ENCODE measurements at places on chromosomes 16 and 17. TPM values are rescaled to one million over a fixed set of nuclear protein-coding genes. Genes with fewer than 3 reads are reported as not detected.
A peak's percentile ranks its signal among the peaks of the same experiment; 100 is the strongest.

The NPIPB8 gene
- total RNA-seq = not detected

The CES1 gene
- total RNA-seq = not detected

The ARL5C gene
- not detected for total RNA-seq

The KIF2B gene
- not detected for total RNA-seq

The TP53TG3F gene
- not detected for total RNA-seq

The IRX3 gene
- 0.91 TPM for total RNA-seq

The CA10 gene
- not detected for total RNA-seq

The ATXN7L3 gene
- 86.2 TPM for total RNA-seq

The TBC1D3I gene
- 0.42 TPM for total RNA-seq

The HSF5 gene
- total RNA-seq = not detected

- DNase-seq = no peak
These were observed 1.3 kb upstream of the TNFSF13 start for GRCh38 chr17:7557147-7557764.

GRCh38 chr16:86040496-86040895 is 141.5 kb downstream of the IRF8 start:
- no peak for DNase-seq

GRCh38 chr17:18190628-18191235 is 7.1 kb downstream of the ALKBH5 start:
- DNase-seq = no peak

GRCh38 chr17:15943971-15944758 is 765 bp upstream of the ADORA2B start:
- DNase-seq = no peak

DNA sequence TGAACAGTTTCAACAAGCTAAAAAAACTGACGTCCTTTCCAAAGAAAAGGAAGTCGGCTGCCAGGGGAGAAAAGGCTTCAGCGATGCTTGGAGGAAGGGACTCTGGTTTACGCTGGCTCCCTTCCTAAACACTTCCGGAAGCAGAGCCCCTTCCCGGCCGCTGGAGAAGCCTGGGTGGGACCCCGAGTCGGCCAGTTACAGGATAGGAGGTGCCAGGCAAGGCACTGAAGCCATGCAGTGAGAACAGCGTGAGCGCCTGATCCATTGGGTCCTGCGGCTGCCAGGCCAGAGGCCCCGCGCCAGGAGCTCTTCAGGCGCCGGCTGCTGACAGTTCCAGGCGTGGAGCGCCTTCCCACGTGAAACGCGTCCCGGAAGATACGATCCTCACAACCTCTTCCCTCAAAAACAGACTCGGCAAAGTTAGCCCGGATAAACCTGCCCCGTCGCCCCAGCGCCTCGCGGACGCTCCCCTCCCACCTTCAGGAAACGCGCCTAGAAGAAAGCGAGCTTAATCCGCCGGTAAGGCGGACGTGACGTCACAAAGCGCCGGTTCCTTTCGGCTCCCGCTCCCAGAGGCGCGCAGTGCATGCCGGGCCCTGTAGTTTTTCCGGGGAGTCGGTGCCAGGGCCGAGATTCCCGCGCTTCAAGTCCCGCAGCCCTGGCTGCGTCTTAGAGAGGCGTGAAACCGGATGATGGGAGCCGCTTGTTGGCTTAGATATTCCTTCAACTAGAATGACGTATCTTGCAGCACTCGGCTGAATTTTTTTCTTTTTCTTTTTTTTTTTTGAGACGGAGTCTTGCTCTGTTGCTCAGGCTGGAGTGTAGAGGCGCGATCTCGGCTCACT is at the start of gene ADAT1:
TSS of gene ADAT1 (minus strand) at position 521 of the 845 bp plus-strand sequence. CDS start 2,482 bp downstream, outside the sequence.
- DNase-seq = peak; percentile 98

DNA sequence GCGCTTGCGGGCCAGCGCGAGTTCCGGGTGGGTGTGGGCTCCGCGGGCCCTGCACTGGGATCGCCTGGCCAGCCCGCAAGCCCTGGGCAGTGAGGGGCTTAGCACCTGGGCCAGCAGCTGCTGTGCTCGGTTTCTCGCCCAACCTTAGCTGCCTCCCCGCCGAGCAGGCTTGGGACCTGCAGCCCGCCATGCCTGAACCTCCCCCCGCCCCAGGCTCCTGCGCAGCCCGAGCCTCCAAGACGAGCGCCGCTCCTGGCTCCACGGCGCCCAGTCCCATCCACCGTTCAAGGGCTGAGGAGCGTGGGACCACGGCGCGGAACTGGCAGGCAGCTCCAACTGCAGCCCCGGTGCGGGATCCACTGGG is 12.3 kb upstream of the ZFP90 start:
- no peak for DNase-seq

GRCh38 chr17:30244853-30245385 is 9.4 kb upstream of the SLC6A4 start:
- no peak for DNase-seq

GRCh38 chr16:25011891-25012514 is 3.2 kb downstream of the ARHGAP17 start:
- DNase-seq = no peak

DNA sequence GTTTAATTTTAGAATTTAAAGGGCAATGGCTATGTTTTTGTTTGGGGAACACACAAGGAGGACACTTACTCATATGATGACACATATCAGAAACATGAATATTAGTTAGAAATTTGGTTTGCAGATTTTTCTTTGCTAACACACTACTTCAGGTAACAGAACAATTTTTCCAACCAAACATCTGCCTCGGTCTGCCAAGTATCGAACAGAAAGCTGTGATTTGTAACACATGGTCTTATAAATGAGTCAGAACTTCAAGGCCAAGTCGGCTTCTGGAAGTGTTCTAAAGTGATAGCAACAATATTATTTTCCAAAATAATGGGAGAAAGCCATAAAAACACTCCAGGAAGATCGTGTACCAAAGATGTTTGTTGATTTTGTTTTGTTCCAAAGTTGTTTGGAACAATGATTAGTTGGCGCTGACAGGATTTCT is 75.9 kb upstream of the PMFBP1 start:
- no peak for DNase-seq

- DNase-seq = no peak
These were observed 42.4 kb downstream of the SYT17 start for GRCh38 chr16:19210280-19210924.

- DNase-seq = no peak
These were observed 9.1 kb downstream of the TSC2 start for GRCh38 chr16:2056681-2057407.

- DNase-seq = no peak
These were observed 13.6 kb downstream of the ZFHX3 start for GRCh38 chr16:73034374-73034773.

- DNase-seq = no peak
These were observed 999 bp upstream of the FLYWCH2 start for GRCh38 chr16:2881783-2882649.

- DNase-seq = no peak
These were observed 79.7 kb upstream of the NOL11 start for GRCh38 chr17:67637901-67638641.

DNA sequence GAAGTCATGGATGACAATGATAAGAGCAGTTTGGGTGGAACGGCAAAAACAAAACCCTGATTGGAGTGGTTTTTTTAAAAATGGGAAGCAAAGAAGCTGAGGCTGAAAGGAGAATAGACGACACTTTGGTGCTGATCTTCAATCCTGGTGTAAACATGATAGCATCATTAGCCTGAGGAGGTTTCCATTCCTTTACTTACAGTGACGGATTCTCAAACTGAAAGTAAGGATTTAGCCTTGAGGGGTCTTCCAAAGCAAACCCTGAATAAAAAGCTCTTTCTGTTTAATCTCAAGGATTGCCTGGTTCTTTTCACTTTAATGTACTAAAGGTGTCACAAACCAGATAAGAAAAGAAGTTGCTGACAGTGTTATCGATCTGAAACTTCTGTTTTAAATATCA is 69.3 kb downstream of the KCNJ2 start:
- DNase-seq = no peak

DNA sequence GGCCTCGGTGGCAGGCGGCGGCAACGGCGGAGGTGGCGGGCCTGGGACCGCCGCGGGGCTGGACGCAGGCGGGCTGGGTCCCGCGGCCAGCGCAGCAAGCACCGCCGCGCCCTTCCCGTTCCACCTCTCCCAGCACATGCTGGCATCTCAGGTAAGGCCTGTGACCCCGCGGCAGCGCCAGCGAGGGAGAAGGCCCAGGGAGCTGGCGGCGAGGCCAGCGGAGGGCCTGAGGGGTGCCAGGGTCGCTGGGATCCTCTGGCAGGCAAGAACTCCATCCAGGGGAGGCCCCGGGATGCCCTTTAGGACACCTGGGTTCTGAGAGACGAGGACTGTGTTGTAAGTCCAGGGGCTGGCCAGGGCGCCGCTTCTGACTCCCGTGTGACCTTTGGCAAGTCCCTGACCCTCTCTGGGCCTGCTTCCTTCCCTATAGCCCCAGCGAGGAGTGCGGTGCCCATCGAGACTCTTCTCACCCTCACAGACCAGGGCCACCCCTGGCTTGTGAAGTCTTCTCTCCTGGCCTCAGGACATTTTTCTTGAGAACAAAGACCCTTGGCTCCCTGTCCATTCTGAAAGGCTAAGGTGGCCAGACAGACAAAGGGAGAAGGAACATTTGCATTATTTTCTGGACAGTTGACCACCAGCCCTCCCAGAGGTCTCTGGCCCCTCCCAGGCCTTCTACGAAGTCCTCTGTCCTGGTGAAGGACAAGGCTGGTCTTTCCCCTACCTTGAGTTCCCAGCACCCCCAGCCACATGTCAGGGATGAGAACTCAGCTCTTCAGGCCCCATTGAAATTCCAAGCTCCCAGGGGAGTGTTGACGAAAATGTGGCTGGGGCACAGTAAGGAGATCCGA is 6.3 kb downstream of the TBX2 start:
- DNase-seq = no peak

- no peak for DNase-seq
These were observed 197.1 kb downstream of the SHISA9 start for GRCh38 chr16:13098536-13098935.

DNA sequence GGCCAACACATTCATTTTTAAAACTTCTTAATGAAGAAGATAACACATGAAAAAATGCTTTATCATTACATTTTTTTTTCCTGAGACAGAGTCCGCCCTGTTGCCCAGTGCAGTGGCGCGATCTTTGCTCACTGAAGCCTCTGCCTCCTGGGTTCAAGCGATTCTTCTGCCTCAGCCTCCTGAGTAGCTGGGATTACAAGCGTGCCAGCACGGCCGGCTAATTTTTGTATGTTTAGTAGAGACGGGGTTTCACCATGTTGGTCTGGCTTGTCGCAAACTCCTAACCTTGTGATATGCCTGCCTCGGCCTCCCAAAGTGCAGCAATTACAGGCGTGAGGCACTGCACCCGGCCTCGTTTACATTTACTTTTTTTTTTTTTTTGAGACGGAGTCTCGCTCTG is 13.2 kb downstream of the HBQ1 start:
- no peak for DNase-seq

DNA sequence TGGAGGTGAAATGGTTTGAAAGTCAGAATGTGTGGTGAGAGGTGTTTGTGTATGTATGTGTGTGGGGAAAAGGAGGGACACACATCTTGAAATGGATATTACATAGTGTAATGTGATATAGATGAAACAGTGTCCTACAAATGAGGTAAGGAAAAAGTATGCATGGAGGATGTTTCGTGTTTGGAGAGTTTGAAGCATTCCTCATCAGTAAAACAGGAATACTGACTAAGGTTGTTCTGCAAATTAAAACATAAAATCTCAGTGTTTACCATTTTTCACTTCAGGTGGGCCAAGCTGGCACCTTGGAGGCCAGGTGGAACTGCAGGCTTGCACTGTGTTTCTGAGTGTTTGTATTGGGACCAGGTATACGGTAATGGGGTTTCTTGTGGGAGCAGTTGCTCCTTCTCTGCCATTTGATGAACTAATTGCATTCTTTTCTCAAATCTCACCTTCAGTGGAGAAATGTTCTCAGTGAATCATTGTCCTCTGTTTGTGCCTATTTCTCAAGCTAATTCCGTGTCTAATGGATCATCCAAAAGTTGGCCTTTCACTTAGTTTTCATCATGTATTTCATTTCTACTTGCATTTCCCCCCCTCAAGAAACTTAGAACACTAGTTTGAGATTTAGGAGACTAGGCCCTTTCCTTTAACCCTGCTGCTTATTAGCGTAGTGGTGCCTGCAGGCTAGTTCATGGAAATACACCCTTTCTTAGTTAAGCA is 8.2 kb upstream of the TBKBP1 start:
- no peak for DNase-seq

- no peak for DNase-seq
These were observed 1.4 kb downstream of the DNASE1L2 start for GRCh38 chr16:2237493-2238149.

DNA sequence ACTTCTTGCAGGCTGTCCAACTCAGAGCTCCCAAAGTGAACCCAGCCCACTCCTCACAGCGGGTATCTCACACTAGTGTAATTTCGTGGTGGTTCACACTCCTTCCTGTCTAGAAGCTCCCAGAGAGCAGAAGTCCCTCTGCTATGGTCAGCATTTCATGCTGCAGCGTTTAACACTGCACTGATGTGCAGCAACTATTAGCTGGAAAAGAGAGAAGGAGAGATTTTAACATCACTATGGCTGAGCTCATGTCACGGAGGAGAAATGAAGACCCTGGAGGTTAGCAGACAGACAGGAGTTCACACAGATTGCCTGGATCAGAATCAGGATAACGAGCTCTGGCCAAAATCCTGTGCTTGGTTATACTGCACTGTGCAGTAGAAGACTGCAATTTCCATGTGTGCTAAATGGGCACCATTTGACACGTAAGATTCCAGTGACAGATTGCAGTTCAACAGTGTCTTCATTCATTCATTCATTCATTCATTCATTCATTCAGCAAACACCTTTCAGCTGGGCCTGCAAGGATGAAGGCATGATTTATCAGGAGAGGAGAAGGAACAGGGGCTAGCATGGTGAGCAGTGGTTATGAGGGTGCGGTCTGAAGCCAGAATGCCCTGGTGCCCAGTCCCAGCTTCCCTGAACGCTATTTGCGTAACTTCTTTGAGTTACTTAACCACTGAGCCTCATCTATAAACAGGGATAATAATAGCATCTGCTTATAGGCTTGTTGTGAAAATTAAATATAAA is 5.3 kb upstream of the CCL1 start:
- no peak for DNase-seq

GRCh38 chr17:12510535-12510934 is 155.2 kb upstream of the MYOCD start:
- no peak for DNase-seq

- no peak for DNase-seq
These were observed 226.8 kb upstream of the DYNLRB2 start for GRCh38 chr16:80314042-80314441.

DNA sequence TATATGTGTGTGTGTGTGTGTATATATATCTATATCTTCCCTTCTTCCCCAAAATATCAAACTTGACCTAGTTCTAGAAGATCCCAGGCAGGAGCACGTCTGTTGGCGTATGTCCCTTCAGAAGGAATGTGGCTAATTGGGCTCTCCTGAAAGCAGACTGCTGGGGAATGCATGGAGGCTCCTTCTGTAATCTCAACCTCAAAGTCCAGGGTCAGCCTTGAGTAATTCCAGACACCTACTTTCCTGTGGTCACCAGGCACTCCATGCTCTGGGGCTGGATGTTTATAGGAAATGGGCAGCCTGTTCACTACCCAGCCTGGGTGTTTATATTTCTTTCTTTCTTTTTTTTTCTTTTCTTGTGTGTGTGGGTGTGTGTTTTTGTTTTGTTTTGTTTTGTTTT is 13.4 kb downstream of the BCO1 start:
- DNase-seq = no peak

- DNase-seq = no peak
These were observed 50.4 kb downstream of the TRARG1 start for GRCh38 chr17:1329745-1330343.
